ENCODE measurements at places on chromosomes 12 and 14.

- peak; percentile 10 for DNase-seq
These were observed 4.4 kb downstream of the CACNA1C start for GRCh38 chr12:2057041-2057794.

GRCh38 chr12:106865683-106866082, 90.0 kb upstream of the TMEM263 start:
- no peak for DNase-seq

DNA sequence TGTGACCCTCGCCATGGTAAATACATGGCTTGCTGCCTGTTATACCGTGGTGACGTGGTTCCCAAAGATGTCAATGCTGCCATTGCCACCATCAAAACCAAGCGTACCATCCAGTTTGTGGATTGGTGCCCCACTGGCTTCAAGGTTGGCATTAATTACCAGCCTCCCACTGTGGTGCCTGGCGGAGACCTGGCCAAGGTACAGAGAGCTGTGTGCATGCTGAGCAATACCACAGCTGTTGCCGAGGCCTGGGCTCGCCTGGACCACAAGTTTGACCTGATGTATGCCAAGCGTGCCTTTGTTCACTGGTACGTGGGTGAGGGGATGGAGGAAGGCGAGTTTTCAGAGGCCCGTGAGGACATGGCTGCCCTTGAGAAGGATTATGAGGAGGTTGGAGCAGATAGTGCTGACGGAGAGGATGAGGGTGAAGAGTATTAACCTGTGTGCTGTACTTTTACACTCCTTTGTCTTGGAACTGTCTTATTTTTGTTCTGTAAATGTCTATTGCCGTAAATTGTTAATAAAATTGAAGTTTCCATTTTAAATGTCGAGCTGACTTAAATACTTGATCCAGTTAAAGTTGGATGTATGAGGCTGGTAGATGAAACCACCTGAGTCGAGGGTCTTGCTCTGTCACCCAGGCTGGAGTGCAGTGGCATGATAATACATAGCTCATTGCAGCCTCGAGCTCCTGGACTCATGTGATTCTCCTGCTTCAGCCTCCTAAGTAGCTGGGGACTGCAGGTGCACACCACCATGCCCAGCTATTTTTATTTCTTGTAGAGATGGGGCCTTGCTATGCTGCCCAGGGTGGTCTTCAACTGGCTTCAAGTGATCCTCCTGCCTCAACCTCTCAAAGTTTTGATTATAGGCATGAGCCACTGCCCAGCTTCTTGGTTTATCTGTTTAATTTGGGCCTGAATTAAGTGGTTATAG, 8.2 kb downstream of the TUBA1C start:
- DNase-seq, result no peak

DNA sequence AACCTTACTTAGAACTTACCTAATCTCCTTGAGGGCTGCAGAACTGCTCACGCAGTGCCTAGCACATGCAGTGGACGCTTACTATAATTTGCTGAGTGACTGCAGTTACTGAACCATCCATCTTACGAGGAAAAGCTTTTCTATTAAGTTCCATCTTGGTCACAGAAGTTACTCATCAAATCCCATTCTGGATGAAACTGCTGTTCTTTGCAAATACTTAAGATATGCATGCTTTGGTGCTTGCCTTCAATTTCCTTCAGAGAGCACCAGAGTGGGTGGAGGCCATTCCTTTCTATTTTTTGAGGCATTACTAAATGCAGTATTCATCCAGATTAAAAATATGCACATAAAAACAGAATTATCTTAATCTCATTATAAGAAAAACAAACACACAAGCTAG, 17.7 kb upstream of the PELI2 start:
- DNase-seq, result no peak

- DNase-seq, result no peak
These were observed 3.9 kb upstream of the LHX5 start for GRCh38 chr12:113475451-113476175.

GRCh38 chr14:95059126-95059525, 98.2 kb downstream of the DICER1 start:
- DNase-seq, result no peak

GRCh38 chr12:120680165-120680738, 6.7 kb upstream of the MLEC start:
- no peak for DNase-seq

GRCh38 chr12:69062621-69063237, 129.8 kb upstream of the CPM start:
- DNase-seq, result no peak

- DNase-seq, result no peak
These were observed 441.1 kb downstream of the ETNK1 start for GRCh38 chr12:23066095-23066494.

GRCh38 chr12:125243811-125244210, 178.6 kb downstream of the AACS start:
- no peak for DNase-seq

- no peak for DNase-seq
These were observed 19.1 kb downstream of the VRK1 start for GRCh38 chr14:96816281-96816680.

DNA sequence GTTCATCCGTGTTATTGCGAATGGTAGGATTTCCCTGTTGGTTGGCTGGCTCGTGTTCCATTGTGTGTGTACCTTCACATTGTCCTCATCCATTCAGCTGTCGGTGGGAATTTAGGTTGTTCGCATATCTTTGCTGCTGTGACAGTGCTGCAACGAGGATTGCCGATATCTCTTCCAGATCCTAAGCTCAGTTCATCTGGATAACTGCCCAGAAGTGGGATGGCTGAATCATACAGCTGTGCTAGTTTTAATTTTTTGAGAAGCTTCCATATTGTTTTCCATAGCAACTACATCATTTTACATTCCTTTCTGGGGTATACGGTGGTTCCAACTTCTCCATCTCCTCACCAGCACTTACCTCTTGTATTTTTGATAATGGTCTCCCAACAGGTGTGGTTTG, 292.8 kb upstream of the SFSWAP start:
- DNase-seq, result no peak

DNA sequence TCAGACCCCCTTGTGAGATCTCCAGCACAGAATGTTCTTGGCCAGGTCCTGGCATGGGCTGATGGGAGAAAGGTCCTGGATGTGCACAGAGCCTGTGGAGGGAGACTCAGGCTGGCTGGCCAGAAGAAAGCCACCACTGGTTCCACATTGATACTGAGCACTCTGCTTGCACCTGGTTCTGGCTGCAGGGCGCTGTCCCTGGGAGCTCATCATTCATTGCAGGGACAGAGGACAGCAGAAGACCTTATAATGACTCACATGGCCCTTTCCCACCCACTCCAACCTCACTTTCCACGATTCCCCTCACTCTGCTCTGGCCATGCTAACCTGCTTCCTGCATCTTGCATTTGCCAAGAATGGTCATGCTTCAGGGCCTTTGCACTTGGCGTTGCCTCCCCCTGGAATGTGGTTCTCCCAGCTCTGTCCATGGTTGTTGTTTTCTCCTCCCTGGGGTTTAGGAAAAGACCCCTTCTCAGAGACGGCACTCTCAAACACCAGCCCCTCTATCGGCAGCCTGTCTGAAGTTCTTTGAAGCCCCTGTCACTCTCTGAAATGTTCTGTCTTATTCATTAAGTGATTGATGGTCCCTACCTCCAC, 10.3 kb downstream of the KRT7 start:
- no peak for DNase-seq

- DNase-seq, result no peak
These were observed 132.9 kb upstream of the SSTR1 start for GRCh38 chr14:38074754-38075153.

GRCh38 chr14:68888025-68888850, 90.9 kb downstream of the ACTN1 start:
- no peak for DNase-seq

DNA sequence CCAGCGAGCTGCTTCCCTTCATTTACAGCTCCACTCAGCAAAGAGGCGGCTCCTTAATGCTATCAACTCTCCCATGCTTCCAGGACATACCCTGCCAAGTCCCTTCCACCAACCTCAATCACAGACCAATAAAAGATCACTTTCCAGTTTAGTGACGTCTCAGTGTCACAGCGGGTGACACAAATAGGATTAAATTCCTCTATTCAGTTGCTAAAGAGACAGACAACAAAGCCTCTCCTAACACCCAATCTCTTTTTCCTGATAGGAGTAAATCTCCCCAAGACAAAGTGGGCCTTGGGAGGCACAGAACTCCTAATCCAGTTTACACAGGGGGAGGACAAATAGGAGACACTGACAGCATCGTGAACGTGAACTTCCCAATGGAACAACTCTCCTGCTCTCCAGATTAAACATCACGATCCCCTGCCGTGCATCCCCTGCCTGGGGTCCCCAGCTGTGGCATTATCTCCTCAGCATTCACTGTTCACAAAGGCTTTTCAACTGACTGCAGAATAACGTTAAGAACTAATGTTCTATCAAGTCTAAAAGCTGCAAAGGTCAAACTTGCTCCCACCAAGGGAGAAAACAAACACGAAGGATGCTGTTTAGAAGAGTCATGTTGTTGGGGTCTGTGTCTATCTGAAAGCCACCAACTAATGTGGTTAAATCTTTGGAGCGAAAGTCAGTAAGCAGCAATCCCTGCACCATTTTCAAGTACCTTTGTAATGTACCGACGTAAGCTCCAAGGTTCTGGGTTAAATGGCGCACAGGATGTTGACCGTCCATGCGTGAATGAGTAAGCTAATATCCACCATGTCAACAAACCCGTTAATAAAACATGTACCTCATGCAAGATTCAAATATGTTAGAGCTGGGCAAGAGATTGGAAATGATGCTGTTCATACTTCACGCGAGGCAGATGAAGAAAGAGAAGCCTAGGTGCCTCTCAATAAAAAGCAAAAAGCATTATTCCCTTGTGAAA, 31.5 kb downstream of the TMEM132D start:
- no peak for DNase-seq

DNA sequence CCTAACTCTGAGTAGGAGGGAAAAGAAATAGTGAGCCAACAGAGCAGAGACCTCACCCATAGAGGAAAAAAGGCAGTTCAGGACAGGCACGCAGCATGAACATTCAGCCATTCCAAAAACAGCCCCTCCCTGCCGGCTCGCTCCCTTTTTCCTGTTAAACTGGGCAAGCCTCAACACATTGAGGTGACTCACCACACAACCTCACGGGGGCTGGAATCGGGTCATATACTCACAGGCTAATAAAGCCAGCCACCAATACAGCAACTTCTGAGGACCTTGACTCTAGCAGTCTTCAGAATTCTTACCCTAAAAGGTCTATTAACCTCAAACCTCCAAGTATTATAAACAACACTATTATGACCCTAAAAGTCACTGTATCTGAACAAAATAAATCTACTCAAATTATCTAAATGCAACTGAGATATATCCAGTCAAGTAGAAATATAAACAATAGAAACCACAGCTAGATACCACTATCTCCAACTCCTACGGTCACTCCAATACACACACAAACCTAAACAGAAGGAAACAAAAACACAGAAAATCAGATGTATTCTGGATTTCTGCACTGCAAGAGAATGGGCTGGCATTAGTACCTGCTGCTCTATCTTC, 6.3 kb downstream of the YBX3 start:
- no peak for DNase-seq

DNA sequence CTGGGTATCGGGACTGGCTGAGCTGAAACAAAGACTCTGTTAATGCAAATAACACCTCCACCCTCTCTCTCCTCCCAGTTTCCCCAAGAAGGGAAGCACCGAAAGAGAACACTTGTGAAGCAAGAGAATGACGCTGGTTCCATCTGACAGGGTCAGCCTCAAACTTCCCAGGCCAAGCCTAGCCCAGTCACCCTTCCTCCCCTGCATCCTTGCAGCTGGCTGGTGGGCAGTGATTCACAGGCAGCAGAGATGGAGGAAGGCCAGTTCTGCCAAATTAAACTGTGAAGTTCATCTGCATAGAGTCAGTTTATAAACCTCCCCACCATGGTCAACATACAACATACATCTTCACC, 2.8 kb downstream of the LRRC74A start:
- DNase-seq, result no peak

- no peak for DNase-seq
These were observed 120.4 kb downstream of the FOXG1 start for GRCh38 chr14:28886940-28887339.

GRCh38 chr14:90336985-90337384, 5.2 kb upstream of the NRDE2 start:
- no peak for DNase-seq

- DNase-seq, result no peak
These were observed 18.5 kb upstream of the ALDH2 start for GRCh38 chr12:111748151-111748672.

DNA sequence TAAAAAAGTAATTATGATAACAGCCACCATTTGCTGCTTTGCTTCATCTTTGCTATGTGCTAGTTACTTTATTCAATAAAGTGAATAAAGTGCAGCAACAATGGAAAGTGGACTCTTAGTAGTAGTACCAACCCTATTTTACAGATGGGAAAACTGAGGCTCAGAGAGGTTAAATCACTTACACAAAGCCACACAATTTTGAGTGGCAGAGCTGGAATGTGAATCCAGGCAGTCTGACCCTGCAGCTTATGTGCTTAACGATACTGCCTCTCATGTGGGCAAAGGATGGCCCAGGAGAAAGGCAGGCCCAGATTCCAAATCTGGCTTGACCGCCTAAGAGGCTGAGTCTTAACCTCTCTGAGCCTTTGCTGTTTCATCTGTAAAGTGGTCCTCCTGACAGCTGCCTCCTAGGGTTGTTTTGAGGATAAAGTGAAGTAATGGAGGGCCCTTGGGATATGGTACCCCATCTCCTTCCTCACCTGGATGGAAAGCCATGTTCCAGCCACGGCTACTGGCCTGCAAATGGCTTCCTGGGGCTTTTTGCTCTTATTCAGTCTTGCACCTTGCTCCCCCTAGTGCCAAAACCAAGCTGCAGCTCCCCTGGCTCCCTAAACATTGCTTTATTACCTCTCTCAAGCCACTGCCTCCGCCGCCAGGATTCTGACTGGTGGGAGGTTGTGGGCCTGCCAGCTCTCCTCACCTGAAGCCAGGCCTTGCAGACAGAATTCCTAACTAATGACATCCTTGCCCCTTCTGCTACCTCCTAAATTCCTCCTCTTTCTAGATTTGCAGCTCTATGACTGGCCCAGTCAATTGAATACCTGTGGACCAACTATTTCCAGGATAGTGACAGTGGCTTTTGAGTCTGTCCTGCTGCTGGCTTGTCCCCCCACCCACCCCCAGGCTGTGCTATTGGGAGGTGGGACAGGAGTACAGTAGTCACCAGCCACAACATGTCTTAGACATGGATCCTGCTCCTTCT, 283.3 kb upstream of the PWP1 start:
- peak; percentile 27 for DNase-seq

GRCh38 chr14:96261772-96262655, 6.0 kb downstream of the BDKRB1 start:
- no peak for DNase-seq

- no peak for DNase-seq
These were observed 5.9 kb upstream of the ASB8 start for GRCh38 chr12:48163150-48163747.

DNA sequence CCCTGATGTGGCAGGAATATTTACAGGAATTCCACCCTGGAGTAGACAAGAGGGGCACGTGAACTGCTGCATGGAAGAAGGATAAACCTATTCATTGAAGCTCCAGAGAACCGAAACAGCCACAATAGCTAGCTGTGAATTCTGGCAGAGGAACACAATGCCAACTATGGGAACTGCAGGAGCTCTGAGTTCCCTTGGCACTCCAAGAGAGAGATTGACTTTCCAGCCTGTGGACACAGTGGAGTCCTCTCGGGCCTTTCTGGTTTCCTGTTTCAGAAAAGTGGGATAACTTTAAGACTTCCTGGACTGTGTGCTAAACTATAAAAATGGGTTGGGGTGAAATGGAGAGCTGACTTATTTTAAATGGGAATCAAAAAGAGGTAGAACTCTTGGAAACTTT, 11.9 kb downstream of the CACNA2D4 start:
- no peak for DNase-seq

- DNase-seq, result no peak
These were observed 96.0 kb upstream of the PCED1B start for GRCh38 chr12:46983393-46983793.

GRCh38 chr14:69312608-69313007, 52.6 kb downstream of the GALNT16 start:
- no peak for DNase-seq
